ENCODE measurements at places on chromosomes 12 and 14.
A peak's percentile ranks its signal among the peaks of the same experiment; 100 is the strongest.

GRCh38 chr12:25962932-25963525 is 4.5 kb downstream of the RASSF8 start:
- DNase-seq, result no peak

- DNase-seq, result no peak
These were observed 10.1 kb upstream of the RASSF3 start for GRCh38 chr12:64600164-64600561.

GRCh38 chr12:110581931-110582275 is 1.2 kb downstream of the PPTC7 start:
- DNase-seq, result no peak

- no peak for DNase-seq
These were observed 117.9 kb upstream of the SFSWAP start for GRCh38 chr12:131592972-131593371.

GRCh38 chr12:97716356-97716755 is 253.8 kb downstream of the RMST start:
- DNase-seq, result no peak

DNA sequence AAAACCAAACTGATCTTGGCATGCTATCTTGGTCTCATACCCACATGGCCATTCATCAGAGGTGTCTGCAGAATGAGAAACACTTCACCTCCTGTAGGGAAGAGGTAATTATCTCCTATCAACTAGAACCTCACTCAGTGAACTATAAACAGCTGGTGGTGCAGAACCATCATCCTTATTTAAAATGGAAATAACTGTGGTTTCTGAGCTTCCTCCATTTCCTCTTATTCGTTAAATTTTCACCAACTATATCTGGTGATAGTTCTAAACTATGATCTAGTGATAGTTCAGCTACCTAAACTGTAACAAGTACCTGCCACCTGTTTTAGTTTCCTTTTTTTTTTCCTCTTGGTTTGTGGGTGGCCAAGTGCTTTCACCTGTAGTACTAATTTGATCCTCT is 218.5 kb downstream of the FUT8 start:
- DNase-seq, result no peak

DNA sequence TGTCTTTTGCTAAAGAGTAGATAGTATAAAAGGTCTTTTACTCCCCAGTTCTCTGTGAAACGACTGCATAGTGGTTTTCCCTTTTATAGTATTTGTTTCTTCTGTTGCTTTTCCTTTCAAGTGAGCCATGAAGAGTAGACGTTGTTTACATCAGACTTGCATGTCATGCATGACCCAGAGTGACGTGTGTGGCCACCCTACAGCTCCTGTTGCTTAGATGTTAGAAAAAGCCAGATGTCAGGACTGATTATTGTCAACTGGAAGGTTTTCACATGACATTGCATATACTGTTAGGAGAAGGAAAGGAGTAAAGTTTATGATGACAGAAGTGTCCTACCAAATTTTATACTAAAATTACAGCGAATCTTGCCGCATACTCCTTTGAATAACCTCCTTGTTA is 1.3 kb upstream of the RD3L start:
- DNase-seq, result no peak

DNA sequence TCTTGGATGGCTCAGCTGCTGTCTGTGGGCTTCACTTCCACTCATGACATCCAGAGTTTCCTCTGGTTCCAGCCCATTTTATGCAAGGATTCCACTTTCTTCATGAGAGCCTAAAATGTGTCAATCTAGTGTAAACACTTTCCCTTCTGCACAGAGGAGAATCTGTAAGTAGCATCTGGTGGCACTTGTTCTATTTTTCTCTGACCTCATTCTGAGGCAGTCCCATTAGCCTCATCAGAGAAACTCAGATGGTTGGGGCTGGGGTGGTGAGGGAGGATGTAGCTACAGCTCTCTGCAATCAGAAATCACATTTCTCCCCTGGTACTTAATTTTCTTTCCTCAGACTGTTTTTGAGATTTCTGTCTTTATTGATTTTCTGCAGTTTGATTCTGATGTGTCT is 81.6 kb downstream of the PRMT8 start:
- no peak for DNase-seq

- DNase-seq, result no peak
These were observed 314.9 kb downstream of the NUAK1 start for GRCh38 chr12:105823810-105824209.

DNA sequence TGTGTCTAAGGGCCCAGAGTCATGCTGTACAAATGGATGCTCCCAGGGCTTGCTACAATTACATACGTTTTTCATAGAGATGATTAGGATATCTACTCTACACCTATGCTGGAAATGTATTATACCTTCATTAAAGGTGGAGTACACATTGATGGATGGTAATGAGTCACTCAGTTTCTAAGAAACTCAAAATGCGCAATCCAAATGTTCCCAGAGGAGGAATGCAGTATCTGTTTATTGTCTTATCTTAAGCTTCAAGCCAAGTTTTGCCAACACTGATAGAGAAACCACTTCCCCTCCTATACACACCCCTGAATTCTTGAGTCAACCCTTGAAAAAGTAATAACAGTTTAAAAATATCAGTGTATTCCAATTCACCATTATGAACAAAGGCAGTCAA is 266.6 kb upstream of the FAR2 start:
- no peak for DNase-seq

DNA sequence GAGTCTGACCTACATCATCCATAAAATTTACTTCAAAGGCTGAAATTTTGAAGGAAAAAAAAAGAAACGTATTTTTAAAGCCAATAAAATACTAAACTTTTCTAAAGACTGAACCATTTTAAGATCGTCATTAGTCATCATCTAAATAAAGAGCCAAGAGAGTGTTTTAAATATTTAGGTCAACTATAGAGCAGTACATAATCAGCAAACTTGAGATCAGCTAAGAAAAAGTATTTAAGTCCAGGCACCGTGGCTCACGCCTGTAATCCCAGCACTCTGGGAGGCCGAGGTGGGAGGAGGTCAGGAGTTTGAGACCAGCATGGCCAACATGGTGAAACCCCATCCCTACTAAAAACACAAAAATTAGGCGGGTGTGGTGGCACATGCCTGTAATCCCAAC is 35.5 kb downstream of the HECTD1 start:
- DNase-seq, result no peak

- peak; percentile 51 for DNase-seq
These were observed 45.3 kb upstream of the ATP23 start for GRCh38 chr12:57896115-57896433.

DNA sequence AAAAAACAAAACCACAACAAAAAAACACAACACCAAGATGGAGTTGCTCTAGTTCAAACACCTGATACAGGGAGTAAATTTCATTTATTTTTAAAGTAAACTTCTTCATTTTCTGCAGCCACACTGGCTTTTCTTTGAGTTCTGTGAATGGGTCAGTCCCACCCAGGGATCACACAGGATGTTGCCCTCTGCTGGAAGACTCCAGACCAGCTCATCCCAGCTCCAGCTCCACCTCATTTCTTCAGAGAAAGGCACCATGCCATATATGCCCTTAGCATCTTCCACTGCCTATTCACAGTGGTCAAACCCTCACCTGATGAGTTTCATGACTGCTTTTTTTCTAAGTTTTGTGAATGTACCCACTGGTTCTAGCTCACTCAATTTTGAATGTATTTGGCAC is 8.0 kb downstream of the GLIPR1 start:
- no peak for DNase-seq

- DNase-seq, result no peak
These were observed 388.8 kb upstream of the USP15 start for GRCh38 chr12:61871485-61871810.

DNA sequence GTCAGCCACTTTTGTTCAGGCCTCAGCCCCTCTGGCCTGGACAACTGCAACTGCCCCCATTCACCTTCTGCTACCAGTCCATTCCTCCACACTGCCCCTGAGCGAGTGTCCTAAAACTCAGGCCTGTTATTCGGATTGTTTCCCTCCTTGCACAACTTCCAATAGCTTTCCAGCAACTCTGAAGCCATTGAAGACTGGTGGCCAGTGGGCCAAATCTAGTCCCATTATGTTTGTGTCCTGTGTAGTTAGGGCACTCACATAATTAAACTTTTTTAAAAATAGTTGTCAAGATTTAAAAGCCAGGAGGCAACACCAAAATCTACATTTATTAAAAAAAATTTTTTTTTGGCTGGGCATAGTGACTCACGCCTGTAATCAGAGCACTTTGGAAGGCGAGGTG is 17.8 kb upstream of the FIGNL2 start:
- no peak for DNase-seq

GRCh38 chr14:41297576-41298327 is 308.9 kb upstream of the LRFN5 start:
- no peak for DNase-seq

GRCh38 chr14:66746316-66747006 is 238.5 kb downstream of the GPHN start:
- DNase-seq, result no peak

DNA sequence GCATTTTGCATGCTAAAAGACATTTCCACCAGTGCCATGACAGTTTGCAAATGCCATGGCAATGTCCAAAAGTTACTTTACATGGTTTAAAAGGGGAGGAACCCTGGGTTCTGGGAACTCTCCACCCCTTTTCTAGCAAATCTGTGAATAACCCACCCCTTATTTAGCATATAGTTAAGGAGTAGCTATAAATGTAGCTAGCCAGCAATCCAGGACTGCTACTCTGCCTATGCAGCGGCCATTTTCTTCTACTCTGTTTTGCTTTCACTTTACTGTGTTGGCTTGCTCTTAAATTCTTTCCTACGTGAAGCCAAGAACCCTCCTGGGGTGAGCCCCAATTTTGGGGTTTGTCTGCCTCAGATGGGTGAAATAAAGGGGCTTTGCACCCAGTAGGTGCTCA is 141.0 kb downstream of the PTPN11 start:
- no peak for DNase-seq

DNA sequence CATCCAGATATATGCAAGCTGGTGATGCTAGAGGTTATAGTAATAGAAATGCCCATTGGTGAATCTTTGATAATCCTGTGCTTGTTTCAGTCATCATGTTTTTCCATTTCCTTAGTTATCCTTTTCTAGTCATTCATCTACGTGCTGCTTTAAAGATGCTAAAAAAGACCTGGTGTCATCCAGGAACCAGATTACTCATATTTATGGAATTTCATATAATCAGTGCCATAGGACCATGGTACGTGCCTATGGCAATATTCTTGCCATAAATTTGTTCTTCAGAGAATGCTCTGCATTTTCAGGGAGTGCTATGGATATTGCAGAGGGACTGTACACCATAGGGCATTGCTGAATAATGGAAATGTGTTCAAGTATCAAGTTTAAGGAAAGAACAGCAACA is 267.3 kb downstream of the AKAP6 start:
- no peak for DNase-seq

All from C1 segment of cervical spinal cord (tissue), 14 donors.